Cardiac muscle cell (in vitro differentiated cells and primary cell): ENCODE measurements at places on chromosomes 2 and 18. TPM values are rescaled to one million over a fixed set of nuclear protein-coding genes. Genes with fewer than 3 reads are reported as not detected.

Gene CROCC2
- polyA plus RNA-seq = not detected in 2 replicates

Gene CTNNA2
- polyA plus RNA-seq = 7.4 and 16.0 TPM in 2 replicates

Gene CACNB4
- polyA plus RNA-seq = 0.18 and 0.59 TPM in 2 replicates

Gene OXER1
- polyA plus RNA-seq = 0.12 and 0.15 TPM in 2 replicates

Gene ASPRV1
- 1.6 and 4.2 TPM in 2 replicates for polyA plus RNA-seq

Gene LRRC30
- not detected in 2 replicates for polyA plus RNA-seq

Gene COLEC11
- polyA plus RNA-seq = 5.1 and 5.8 TPM in 2 replicates

Gene GPAT2
- polyA plus RNA-seq = 1.8 and 2.2 TPM in 2 replicates
